Inflammatory macrophage treated with lipopolysaccharide for 4 hours (primary cell): ENCODE measurements at places on chromosomes 3 and 15.
A peak's percentile ranks its signal among the peaks of the same experiment; 100 is the strongest.

DNA sequence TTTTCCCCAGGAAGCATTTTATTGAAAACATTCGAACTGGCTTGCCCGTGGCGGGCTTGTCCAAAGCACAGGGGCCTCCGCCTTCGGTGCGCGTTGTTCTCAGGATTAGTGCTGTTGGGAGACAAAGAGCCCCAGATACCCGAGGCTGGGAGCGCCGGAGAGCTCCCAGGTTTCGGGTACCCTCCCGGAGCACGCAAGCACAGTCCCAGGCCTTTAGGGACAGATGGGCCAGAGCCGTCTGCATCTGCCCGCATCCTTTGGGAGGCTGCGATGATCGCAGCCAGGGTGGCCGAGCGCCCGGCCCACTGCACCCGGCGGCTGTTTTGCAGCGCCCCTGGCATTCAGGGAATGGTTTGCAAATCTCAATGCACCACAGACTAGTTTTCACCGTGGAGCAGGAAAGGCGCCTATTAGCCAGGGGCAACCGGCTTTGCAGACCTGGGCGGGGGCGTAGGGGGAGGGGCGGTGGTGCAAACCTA is 5.0 kb upstream of the FEZF2 start:
- no peak for DNase-seq

DNA sequence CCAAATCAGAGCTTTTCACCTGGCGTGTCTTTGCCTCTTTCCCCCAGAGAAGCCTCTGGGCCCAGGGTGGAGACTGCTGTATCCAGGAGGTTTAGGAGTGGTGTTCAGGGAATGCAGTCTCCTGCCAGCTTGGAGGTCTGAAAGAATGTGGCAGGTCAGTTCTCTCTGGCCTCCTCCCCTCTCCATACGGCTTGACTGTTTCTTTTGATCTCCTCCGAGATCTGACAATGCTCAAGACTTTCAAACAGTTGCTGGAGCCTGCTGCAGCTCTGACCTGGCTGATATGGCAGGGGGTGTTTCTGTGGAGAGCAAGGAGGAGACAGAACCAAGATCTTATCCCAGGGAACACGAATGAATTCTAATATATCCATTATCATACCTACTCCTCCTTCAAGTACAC is 24.7 kb upstream of the TM4SF4 start:
- DNase-seq = no peak

GRCh38 chr15:77029166-77030047 is 34.5 kb downstream of the PSTPIP1 start:
- DNase-seq = no peak

GRCh38 chr15:44243141-44243540 is 45.4 kb upstream of the GOLM2 start:
- DNase-seq = no peak

DNA sequence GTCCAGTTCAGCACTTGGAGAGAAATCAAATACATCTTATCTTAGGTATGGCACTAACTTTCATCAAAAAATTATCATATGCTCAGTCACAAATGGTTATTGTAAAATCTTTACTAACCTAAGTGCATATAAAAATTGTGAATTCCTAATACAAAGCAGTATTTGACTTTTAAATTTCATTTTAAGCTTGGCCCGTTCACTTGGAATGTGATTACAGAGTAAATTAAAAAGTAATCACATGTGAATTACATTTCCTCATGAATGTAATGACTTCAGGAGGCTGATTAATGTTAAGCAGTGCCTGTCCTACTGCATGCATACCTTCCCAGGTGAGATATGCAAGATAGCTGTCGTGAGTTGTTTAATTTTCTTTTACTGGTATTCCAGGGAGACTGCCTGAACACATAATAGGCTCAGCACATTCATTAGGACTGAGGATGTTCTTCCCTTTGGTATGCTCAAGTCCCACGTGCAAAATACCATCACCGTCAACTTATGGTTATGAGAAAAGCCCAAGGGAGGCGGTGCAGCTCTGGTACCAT is 1053.0 kb downstream of the FHIT start:
- no peak for DNase-seq

DNA sequence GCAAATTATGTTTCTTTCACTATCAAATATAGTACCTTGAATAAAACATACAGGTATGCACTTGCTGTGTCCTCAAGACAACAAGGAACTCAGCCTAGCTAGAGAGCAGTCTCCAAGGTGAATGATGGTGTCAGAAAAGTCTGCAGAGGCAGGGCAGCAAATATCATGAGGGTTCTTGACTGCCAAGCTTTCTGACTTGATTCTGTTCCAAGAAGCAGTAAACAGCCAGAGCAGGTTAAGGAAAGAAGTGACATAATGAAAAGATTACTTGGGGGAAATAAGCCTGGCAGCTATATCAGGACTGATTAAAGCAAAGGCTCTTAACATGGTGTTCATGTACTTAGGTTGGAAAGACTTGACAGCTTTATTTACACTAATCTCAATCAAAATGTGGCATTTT is 192.2 kb upstream of the GADL1 start:
- no peak for DNase-seq

- DNase-seq = peak; percentile 30
Observed at GRCh38 chr3:179438841-179439240, 12.4 kb downstream of the GNB4 start.

DNA sequence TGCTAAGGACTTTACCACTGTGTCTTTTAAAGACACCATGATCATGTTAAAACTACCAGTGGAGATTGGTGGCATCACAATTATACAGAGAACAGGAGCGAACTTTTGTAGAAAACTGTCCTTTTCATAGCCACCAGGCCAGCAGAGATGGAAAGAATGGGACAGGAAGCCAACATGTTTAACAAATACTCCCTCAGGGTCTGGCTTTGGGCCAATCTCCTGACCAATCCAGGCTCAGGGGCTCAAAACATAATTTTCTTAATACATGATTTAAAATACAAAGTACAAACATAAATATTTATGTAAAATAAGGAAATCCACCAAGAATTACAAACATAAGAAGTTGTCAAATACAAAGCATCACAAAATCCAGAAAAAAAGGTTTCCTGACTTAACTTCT is 266.0 kb downstream of the VPS13C start:
- DNase-seq = no peak

DNA sequence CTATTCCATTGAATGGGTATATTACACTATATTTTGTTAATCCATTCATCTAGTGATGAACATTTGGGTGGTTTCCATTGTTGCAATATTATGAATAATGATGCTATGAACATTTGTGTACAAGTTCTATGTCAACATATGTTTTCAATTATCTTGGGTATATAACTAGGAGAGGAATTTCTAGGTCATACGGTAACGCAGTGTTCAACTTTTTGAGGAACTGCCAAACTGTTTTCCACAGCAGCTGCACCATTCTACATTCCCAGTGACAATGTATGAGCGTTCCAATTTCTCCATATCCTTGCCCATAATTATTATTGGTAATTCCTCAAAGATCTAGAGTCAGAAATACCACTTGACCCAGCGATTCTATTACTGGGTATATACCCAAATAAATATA is 24.1 kb upstream of the RORA start:
- no peak for DNase-seq

DNA sequence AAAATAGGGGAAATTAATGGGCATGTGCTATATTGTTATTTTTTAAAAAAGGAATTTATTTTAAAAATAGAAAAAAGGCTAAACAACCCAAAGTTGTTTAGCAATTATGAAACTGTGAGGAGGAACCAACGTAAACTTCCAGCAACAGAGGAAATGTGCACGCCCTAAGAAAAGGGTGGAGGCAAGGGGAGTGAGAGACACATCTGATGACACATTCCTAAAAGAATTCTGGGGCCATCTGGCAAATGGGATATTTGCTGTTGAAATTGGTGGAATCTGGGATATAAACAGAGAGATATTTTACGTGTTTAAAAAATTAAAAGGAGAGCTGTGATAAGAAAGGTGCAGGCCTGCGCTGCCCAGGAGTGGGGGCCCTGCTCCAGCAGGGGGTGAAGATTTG is 50.8 kb upstream of the MUC13 start:
- DNase-seq = peak; percentile 76

DNA sequence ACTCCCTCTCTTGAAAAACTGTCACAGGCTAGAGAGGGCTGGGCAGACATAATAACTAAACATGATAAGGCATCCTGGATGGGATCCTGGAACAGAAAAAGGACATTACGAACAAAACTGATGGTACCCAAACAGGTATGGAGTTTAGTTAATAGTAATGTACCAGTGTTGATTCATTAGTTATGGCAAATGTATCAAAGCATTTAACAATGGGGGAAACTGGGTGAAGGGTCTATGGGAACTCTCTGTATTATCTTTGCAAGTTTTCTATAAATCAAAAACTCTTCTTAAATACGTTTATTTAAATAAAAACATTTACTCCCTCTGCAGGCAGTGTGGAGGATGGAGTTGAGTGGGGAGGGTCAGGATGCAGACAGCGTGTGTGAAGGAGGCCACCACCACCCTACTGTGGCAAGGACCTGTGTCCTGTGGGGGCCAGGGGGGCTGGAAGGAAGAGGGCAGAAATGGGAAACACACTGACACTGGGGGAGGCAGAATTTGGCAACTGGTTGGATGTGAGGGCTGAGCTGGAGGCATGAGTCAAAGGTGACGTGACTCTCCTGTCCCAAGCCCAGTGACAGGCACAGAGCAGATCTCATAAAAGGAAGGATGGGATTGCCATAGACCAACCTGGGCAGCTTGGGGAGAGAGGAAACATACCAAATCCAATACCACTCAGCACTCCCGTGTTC is 59.6 kb upstream of the ITGA11 start:
- DNase-seq = no peak

DNA sequence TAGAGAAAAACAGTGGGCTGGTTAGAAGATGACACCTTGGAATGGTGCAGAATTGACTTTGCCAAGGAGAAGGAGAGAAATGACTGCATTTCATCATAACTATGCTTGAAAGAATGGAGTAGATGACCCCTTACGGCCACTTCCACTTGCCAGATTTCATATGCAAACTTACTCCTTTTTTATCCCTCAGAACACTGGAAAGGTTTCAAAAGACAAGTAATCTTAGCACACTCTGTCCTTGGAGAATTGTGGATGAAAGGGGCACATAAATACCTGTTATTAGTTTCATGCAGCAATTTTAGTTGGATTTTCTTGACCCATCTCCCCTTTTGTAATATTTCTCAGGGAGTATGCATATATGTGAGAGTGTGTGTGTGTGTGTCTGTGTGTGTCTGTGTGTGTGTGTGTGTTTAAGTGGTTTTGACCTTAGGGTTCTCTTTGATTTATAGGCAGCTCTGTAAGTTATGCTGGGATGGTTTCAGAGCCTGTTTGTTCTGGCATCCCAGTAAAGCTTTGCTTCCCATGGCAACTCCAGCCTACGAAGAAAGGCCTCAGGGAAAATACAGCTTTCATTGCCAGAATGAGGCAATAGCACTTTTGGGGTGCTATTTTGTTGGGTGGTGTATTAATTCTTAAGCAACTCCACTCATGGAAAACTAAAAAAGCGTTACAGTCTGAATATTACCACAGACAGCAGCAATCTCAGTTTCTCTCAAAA is 122.2 kb upstream of the TP63 start:
- no peak for DNase-seq

DNA sequence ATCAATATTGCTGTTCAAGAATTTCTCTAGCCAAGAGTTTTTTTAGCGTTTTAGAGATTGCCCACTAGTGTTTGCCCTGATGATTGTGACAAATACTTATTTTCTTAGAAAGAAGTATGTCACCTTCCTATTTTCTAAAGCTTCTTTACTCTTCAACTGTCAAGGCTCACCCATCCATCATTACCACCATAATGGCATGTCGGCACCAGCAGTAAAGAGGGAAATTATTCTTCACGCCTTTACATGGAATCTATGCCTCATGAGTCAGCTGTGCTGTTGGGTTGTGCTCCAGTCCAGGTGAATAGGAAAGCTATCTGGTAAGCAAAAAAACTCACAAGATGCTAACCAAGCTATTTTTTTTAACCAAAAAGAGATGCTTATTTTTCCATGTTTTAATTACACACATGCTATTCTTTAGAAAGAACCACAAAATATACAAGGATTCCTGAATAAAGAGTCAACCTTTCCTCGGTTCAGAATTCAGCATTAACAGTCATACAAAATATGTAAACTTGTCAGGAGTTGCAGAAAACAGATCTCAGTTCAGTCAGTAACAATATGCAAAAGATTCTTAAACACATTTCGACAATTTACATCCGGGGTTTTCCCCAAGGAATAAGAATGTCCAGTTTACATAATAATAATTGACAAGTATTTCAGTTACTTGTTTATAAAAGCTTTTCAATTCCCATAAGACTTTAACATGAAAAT is 128.0 kb downstream of the ATP8B4 start:
- DNase-seq = no peak

DNA sequence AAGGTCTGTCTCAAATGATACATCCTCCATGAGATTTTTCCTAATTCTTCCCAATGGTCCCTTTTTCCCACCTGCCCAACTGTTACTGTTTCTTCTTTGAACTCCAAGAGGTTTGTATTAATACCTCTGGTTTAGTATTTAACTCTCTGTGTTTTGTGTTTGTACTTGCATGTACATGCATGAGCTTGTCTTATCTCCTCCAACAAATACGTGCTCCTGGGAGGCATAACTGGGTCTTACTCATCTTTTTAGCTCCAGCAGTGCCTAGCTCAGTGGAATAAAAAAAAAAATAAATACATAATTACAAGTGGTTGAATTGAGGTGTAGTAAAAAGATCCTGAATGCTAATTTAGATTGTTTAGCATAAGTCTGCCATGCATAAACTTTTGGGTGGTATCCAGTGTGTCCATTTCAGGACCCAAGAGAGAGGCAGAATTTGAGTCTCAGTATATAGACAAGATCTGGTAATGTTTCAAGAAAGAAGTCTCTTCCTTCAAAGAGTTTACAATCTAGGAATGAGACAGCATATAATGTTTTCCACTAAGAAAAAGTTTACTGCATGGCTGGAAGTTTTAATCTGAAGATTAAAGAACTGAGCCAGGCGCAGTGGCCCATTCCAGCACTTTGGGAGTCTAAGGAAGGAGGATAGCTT is 1.7 kb upstream of the LYSMD2 start:
- DNase-seq = no peak

- DNase-seq = no peak
Observed at GRCh38 chr3:190319660-190320059, 2.6 kb downstream of the CLDN1 start.

GRCh38 chr3:32814361-32814760 is 3.4 kb upstream of the TRIM71 start:
- DNase-seq = peak; percentile 66

DNA sequence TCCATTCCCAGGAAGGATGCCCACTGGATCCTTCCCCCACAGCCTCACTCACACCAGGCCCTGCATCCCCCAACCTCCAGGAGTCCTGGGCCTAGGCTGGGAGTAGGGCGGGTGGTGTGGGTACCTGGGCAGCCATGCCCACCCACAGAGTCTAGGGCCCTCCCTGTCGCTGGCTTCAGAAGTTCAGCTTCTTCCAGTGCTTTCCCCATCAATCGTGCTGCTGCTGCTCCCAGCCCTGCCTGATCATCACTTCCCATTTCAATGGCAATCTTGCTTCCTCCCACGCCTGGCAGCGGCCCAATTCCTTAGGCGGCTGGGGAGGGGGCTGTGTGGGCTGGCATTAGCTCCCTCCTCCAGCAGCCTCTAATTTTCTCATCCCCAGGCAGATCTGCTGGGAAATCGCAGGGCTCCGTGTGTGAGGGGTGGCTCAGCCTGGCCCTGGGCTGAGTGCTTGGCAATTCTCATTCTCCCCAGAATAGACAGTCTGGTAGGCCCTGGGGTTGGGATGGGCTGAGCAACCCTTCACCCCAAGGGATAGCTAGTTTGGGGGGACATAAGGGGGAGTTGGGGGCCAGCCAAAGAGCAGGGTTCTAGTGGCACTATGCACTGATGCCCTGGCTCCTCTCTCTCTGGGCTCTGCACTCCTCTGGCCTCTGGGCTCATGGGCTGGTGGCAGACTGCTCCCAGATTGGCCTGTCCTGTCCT is 66.4 kb downstream of the SCN5A start:
- DNase-seq = peak; percentile 8

- DNase-seq = no peak
Observed at GRCh38 chr15:40285151-40285550, 2.3 kb upstream of the ANKRD63 start.
